ENCODE measurements at places on chromosomes 1 and 21.

- peak; percentile 37 for DNase-seq
Measured at GRCh38 chr21:31837618-31838390, 35.0 kb upstream of the HUNK start.

GRCh38 chr1:90291431-90292216, 296.7 kb downstream of the ZNF326 start:
- DNase-seq: no peak

DNA sequence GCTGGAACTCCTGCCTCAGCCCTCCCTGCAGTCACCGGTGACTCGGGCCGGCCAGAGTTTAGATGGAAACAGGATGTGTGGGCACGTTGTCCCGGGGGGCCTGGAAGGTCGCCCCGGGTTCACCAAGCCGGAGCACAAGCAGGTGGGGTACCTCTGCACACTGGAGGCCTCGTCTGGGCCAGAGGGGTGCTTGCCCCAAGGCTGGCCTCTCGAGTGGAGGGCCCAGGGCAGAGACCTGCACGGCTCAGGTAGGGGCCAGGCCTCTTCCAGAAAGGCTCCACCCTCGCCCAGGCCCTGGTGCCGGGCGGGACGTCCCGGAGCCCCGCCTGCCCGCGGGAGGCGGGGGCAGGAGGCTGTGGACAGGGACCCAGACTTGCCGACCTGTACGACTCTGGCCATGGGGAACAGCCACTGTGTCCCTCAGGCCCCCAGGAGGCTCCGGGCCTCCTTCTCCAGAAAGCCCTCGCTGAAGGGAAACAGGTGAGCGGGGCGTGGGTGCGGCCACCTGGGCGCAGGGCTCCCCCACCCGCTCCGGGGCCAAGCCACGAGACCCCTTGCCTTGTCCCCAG, at the start of gene PLEKHN1:
Gene PLEKHN1 (plus strand): TSS at position 348 of the 569 bp plus-strand sequence. CDS start 50 bp downstream, at position 398.
- DNase-seq: no peak

DNA sequence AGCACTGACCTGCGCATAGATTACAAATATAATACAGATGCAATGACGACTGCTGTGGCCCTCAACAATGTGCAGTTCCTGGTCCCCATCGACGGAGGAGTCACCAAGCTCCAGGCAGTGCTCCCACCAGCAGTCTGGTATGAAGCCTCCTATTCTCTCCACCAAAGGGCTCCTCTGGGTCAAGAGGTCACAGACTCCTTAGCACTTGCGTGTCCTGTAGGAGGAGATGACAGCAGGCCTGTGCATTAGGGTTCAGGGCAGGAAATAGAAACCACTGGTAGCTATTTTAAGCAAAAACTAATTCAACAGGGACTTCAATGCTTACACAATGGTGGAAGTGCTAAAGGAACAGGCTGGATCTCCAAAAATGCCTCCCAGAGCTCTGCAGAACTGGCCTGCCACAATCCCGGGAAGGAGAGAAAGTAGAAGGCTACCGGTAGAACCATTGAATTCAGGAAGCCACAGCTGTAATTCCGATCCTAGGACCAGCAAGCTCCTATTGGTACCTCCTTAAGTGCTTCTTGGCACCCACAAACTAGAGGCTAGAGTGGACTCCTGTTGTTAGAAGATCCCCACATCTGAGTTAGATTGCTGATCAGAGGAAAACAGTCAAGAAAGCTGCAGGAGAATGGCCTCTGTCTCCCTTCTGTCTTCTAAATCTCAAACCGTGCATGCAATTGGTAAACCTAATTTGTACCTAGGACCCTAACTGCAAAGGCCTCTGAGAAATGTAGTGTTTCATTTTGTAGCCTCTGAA, 12.7 kb upstream of the DYNLT5 start:
- DNase-seq: no peak

DNA sequence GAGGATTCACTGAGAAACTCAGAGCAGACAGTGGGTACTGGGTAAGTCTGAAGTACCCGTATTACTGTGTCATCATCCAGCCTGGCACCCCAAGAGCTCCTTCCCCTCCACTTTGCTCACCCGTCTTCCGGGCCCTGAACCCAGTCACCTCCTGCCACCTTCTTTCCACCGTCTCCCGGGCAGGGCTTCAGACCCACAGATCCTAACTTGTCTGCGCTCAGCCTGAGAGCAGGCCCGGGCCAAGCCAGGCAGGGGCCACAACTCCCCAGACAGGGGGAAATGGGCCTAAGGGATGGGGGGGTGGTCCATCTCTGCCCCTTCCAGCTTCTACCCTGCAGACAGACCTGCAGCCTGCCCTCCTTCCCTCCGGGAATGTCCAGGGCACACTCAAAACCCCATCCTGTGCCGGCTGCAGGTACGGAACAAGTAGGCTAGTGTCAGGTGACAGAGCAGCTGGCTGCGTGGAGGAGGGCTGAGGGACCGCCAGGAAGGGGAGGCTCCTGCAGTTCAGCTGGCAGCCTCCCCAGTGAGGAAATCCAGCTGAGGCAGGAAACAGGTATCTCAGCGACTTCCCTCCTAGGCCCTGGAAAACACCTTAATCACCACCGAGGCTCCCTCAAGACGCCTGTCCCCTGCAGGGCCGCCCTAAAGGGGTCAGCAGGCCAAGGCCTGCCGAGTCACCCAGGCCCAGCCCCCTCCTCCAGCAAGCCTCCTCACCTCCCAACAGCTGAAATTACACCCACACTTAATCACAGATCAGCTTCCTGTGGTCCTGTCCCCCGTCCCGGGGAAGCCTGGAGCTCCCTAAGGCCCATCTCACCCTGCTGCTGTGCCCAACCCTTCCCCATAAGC, 3.5 kb downstream of the HSPG2 start:
- no peak for DNase-seq

- DNase-seq: no peak
Measured at GRCh38 chr1:211876851-211877590, 46.5 kb upstream of the LPGAT1 start.

GRCh38 chr1:43878440-43878839, 55.2 kb upstream of the ARTN start:
- no peak for DNase-seq

DNA sequence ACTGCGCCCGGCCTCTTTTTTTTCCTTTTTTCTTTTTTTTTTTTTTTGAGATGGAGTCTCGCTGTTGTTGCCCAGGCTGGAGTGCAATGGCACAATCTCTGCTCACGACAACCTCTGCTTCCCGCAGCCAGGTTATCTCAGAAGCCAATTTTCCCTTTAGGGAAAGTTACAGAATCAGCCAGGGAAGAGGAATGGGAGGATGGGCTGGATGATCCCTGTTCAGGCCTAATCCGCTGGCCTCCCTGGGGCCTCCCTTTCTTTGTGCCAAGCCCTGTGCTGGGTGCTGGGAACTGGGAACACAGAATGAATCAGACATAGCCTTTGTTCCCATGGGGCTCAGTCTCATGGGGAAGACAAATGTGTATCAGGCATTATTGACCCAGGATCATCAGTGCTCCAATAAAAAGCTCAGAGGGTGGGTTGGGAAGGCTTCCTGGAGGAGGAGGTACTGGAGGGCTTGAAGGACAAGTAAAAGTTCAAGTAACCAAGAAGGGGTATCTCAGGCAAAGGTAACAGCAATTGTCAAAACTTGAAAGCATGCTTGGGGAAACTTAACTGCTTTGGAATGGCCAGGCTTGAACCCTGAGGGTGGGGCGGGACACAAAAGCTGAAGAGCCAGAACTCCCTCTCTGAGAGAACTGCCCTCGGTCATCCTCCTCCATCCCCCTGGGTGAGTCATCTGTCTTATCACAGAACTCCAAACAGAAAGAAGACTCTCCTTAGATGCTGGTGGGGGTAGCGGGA, 14.3 kb downstream of the ECHDC2 start:
- no peak for DNase-seq

DNA sequence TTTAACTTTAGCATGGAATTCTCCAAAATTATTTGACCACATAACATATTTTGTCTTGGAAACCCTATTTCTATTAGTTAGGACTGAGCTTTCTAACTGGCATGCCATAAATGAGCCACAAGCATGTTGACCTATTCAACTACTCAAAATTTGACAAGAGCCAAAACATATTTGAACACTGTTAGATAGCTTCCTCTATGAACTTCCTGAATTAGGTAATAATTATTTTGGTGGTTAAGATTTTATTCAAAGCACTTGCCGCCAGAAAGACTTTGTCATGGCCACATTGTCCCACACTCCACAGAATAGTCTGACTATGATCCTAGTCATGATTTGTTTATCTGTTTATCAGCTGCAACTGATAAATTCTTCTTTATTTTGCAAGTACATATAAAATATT, 23.1 kb upstream of the CTPS1 start:
- no peak for DNase-seq

GRCh38 chr1:111175349-111175748, 25.1 kb downstream of the DENND2D start:
- no peak for DNase-seq

- DNase-seq: peak; percentile 54
Measured at GRCh38 chr1:235127732-235128455, 743 bp downstream of the TOMM20 start.

DNA sequence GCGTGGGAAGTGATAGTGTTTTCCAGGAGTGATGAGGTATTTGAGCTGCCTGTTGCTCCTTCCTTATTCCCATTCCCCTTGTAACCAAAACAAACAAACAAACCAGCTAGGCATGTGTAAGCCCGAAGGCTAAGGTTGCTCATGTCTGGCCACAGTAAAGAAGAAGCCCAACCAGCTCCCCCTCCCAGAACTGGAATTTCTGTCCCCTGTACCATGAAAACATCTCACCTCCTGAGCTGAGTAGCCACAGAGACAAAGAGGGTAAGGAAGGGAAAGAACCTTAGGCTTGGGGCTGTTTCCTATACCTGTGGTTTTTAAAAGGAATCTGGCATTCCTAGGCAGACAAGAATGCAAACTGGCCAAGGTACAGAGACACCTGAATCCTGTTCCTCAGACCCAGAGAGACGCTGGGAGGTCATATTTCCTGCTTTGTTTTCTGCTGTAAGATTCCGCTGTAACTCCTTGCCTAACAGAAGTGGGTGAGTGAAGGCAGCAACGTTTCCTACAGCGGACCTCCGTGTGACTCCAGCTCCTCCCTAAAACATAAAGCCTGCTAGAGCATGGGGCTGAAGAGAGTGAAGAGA, 41.7 kb upstream of the RAB4A start:
- DNase-seq: no peak

GRCh38 chr21:46284077-46284644, 1.2 kb downstream of the MCM3AP start:
- no peak for DNase-seq

- no peak for DNase-seq
Measured at GRCh38 chr1:184973272-184974055, 844 bp downstream of the NIBAN1 start.

- DNase-seq: peak; percentile 33
Measured at GRCh38 chr1:41728403-41729202, 190.1 kb downstream of the HIVEP3 start.

DNA sequence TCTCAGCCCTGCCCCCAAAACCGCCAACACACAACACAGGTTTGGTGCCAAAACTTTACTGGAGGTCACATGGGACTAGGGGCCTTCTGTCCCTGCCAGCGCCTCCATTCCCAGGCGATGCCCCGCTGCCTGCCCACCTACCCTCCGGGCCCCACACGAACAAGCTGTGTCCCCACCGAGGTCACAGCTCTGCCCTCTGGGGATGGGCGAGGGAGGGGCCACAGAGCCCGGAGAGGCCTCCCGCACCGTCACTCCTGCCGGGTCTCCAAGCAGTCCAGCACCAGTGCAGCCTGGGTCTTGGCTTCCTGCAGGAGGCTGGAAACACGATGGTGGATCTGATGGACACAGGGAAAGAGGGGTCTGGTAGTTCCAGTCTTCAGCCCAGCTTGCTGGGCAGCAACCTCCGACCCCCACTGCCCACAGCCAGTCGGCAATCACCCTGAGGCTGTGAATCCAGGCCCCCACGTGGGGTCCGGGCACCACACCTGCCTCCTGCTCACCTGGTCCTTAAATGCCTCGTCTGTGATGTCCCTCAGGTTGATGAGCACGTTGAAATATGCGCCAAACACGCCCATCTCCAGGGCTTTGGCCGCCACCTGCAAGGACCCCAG, 18.5 kb downstream of the FTCD start:
- no peak for DNase-seq

- no peak for DNase-seq
Measured at GRCh38 chr1:93699049-93699384, 17.4 kb upstream of the BCAR3 start.

DNA sequence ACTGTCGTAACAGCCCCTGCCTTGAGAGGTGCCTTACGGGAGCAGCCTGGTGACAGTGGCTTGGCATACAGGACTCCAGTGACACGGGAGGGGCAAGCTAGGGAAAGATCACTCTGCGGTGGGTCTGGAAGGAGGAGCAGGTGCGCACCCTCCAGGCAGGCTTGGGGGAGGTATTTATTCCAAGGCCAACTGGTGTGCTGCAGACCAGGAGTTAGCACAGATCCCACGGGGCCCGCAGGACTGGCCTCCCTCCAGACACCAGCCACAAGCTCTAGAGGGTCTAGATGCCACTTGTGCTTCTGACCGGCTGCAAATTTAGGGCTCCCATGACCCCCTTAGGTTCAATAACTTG, 22.1 kb downstream of the PSEN2 start:
- no peak for DNase-seq

- DNase-seq: no peak
Measured at GRCh38 chr1:171798765-171799164, 17.3 kb downstream of the METTL13 start.

GRCh38 chr1:40339420-40340323, 22.6 kb upstream of the COL9A2 start:
- no peak for DNase-seq

- DNase-seq: no peak
Measured at GRCh38 chr1:184194236-184194635, 142.7 kb downstream of the TSEN15 start.

GRCh38 chr1:68745451-68745850, 248.6 kb upstream of the DEPDC1 start:
- no peak for DNase-seq

DNA sequence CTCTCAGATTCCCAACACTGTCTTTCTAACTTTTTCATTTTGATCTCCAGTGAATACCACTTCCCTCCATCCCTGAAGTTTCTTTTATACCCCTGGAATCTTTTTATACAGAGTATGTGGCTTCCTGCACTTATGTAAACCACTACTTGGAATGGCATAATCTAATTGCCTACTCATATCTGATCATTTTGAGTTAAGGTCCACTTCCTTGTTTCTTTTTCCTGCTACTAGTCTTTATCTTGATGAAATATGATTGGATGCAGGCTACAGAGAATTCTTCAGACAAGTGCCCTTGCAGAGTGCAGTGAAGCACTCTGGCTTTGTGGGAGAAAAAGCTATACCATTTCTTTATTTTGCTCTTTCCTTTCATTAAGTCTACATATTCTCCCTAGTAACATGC, 325.3 kb upstream of the ADAMTS5 start:
- no peak for DNase-seq

GRCh38 chr1:242412921-242413320, 111.6 kb downstream of the PLD5 start:
- no peak for DNase-seq
